ENCODE measurements at places on chromosomes 5 and 9. TPM values are rescaled to one million over a fixed set of nuclear protein-coding genes. Genes with fewer than 3 reads are reported as not detected.

- no peak for DNase-seq
- H3K4me1 ChIP-seq = no peaks in the 10 kb centered on the region
- H3K4me3 ChIP-seq = no peak overlapping the region
- H3K27me3 ChIP-seq = no peaks in the 10 kb centered on the region
These were observed 553.1 kb downstream of the ZNF608 start for GRCh38 chr5:124193371-124193789.

Gene DDX4
- not detected for total RNA-seq

- no peak overlapping the region for H3K4me3 ChIP-seq
- DNase-seq = no peak
- H3K27ac ChIP-seq = no peak overlapping the region
- no peaks in the 10 kb centered on the region for H3K36me3 ChIP-seq
- H3K4me1 ChIP-seq = no peaks in the 10 kb centered on the region
- H3K27me3 ChIP-seq = no peaks in the 10 kb centered on the region
These were observed 25.5 kb downstream of the CNTLN start for GRCh38 chr9:17160327-17160726.

DNA sequence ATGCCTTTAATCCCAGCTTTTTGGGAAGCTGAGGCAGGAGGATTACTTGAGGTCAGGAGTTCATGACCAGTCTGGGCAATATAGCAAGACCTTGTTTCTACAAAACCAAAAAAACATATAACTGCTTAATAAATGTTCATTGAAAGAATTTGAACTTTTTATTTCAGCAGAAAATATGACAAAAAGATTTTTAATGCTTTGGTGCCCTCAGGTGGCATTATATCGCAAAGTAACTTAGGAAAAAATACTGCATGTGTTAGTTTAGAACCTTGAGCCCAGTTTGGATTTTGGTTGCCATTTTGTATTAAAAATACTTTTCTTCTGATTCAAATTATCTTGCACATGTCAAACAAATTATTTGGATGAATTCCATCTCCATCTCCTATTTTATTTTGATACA lies 103.2 kb downstream of the GPBP1 start:
- H3K36me3 ChIP-seq = no peaks in the 10 kb centered on the region
- H3K27me3 ChIP-seq = no peaks in the 10 kb centered on the region
- H3K4me3 ChIP-seq = no peak overlapping the region
- no peaks in the 10 kb centered on the region for H3K4me1 ChIP-seq

Gene PRUNE2
- 5.4 TPM for total RNA-seq

DNA sequence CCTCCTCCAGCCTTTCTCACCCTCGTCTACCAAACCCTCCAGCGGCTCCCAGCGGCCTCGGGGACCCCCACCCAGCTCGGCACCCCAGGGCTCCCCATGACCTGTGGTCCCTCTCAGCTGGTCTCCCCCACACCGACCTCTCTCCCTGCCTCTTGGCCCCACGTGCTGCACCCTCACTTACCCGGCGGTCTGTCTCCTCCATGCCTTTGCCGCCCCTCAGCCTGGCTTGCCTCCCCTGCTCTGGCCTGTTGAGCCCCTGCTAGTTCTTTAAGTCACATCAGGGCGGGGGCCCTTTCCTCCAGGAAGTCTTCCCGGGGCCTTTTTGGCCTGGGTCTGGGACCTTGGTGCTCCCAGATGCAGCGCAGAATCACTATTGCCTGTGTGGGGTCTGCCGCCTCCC lies 81.5 kb downstream of the LMX1B start:
- H3K4me1 ChIP-seq = no peaks in the 10 kb centered on the region
- no peak for DNase-seq
- H3K27ac ChIP-seq = no peak overlapping the region
- no peak overlapping the region for H3K4me3 ChIP-seq

DNA sequence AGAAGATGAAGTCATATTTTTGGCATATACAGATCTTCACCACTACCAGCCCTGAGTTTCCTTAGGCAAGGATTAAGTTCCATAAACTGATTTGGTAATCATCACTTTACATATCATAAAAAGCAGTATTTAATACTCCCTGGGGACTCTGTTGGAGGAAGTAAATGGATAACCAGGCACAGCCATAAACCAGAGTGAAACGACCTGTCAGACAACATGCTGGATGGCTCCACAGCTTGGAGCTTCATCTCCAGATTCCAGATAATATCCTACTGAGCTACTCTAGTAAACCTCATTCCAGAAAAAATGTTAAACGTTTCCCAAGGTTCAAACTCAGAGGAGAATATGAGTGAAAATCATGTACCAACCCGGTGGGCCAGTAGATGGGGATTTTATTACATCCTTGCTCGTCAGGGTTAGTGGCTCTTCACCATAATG lies 109.2 kb downstream of the BASP1 start:
- H3K27ac ChIP-seq = no peak overlapping the region
- no peaks in the 10 kb centered on the region for H3K4me1 ChIP-seq
- H3K4me3 ChIP-seq = no peak overlapping the region

DNA sequence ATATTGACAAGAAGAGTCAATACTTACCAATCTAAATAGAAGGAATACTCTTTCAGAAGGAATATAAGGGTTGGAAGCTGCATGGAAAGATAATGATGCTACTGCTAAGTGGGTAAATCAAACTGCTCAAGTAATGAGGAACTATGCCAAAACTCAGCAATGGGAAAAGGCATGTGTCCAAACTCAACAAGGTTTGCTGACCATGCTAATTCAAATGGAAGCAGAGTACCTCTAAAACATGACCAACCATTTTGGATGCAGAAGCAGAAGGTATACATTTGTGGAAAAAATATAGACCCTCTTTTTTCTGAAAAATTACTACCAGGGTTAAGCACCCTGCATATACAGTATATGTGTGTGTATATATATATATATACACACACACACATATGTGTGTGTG lies 21.1 kb downstream of the TMEM232 start:
- no peaks in the 10 kb centered on the region for H3K36me3 ChIP-seq
- H3K27me3 ChIP-seq = no peaks in the 10 kb centered on the region
- no peak for DNase-seq
- no peak overlapping the region for H3K4me3 ChIP-seq

Gene ZNF169
- total RNA-seq = 0.99 TPM

Measured in heart left ventricle (tissue), 16 donors.